ENCODE measurements at places on chromosomes 5 and 9. TPM values are rescaled to one million over a fixed set of nuclear protein-coding genes. Genes with fewer than 3 reads are reported as not detected.
A peak's percentile ranks its signal among the peaks of the same experiment; 100 is the strongest.

The CCDC171 gene
- total RNA-seq = 5.5 TPM

- H3K27me3 ChIP-seq = peaks cover 23% of the 10 kb centered on the region
- no peak for DNase-seq
- H3K4me1 ChIP-seq = no peaks in the 10 kb centered on the region
- no peaks in the 10 kb centered on the region for H3K36me3 ChIP-seq
- H3K4me3 ChIP-seq = no peak overlapping the region
These were observed 60.2 kb upstream of the HRH2 start for GRCh38 chr5:175597718-175598117.

- peaks cover 14% of the 10 kb centered on the region for H3K36me3 ChIP-seq
- no peaks in the 10 kb centered on the region for H3K27me3 ChIP-seq
- H3K27ac ChIP-seq = no peak overlapping the region
- peak overlapping the region; percentile 69 for H3K4me3 ChIP-seq
These were observed 341 bp downstream of the MXD3 start for GRCh38 chr5:177311392-177311722.

- H3K4me1 ChIP-seq = no peaks in the 10 kb centered on the region
- H3K27ac ChIP-seq = no peak overlapping the region
- H3K27me3 ChIP-seq = no peaks in the 10 kb centered on the region
- H3K4me3 ChIP-seq = no peak overlapping the region
- DNase-seq = no peak
These were observed 48.3 kb upstream of the DNAH5 start for GRCh38 chr5:13992795-13993194.

DNA sequence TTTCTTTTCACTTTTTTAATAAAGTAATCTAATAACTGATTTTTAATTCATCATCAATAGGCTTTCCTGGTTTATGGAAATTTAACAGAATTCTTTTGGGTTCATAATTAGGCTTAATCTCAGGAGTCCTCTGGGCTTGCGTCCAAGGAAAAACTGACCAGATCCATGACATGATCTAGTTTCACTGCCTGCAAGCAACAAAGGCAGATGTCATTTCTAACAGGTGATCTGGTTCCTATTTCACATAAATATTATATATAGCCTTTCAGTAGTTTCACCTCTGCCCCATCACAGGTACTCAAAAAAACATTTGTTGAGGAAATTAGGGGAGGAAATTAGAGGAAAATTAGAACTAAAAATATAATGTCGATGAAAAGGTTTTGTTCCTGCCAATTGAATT lies 126.4 kb downstream of the FBXL17 start:
- peaks cover 5% of the 10 kb centered on the region for H3K4me1 ChIP-seq
- no peaks in the 10 kb centered on the region for H3K36me3 ChIP-seq
- H3K27ac ChIP-seq = no peak overlapping the region
- DNase-seq = no peak

The SMIM15 gene
- 45.2 TPM for total RNA-seq

DNA sequence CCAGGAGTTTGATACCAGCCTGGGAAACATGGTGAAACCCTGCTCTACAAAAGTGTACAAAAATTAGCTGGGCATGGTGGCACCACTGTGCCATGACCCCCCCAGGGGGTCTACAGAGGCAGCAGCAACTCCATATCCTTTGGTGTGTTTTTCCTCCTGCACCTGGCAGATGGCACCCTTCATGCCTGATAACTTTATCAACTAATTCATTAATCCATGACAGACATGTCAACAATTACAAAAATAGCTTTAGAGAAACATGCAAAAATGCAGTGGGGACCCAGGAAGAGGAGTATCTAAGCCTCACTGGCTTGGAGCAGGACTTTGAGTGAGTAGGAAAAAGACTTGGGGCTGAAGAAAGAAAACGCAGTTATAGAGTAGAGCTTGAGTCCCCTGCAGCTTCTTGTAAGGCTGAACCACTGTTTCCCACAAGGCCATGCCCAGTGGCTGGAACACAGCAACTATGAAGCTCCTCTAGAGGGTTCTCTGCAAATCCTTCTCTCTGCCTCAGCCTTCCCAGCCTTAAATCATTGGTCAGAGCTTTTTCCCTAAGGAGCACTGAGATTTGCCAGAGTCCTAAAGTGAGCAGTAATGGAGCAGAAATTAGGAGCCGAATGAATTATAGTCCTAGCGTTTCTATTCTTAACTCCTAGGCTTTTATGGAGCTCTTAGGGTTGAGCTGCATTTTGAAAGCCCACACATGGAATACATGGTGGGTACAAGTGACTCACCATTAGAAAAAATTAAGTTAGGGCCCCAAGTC lies 25.5 kb upstream of the B4GALT1 start:
- H3K36me3 ChIP-seq = no peaks in the 10 kb centered on the region
- no peak for DNase-seq

The PCDHB13 gene
- total RNA-seq = 6.0 TPM

DNA sequence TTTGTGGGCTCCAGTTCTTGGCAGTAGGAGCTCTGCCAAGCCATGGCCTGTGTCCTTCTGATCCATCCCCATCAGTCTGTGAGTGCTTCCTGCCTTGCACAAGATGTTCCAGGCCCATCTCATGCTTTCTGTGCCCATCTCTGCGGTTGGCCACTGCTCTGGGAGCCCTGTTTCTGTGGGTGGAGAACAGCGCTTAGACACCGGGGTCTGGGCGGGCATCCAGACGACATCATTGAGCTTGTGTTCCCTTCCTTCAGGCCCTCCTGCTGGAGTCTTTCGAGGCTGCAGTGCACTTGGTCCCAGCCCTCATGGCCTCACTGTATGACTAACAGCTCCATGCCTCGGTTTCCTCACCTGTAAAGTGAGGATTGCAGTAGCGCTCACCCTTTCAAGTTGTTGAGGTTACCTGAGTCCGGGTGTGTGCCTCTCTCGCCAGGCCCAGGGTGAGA lies 14.9 kb upstream of the CARD19 start:
- H3K4me1 ChIP-seq = no peaks in the 10 kb centered on the region
- H3K4me3 ChIP-seq = no peak overlapping the region
- DNase-seq = peak; percentile 47
- no peaks in the 10 kb centered on the region for H3K27me3 ChIP-seq
- no peaks in the 10 kb centered on the region for H3K36me3 ChIP-seq

DNA sequence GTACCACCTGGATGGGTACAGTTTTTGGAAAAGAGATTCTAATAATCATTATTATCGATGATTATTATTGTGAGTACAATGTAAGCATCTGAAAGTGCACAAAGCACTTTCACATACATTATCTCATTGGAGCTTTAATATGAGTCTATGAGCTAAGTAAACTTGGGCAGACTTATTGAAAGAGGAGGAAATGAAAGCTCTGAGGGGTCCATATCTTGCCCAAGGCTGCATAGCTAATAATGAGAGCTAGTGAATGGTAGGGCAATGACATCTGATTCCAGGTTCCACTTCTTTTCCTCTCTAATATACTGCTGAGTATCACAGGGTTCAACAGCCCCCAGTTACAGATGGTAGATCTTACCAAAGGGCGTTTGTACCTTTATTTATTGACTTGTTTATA lies 26.1 kb downstream of the TIMD4 start:
- H3K36me3 ChIP-seq = no peaks in the 10 kb centered on the region
- H3K27ac ChIP-seq = no peak overlapping the region
- no peak overlapping the region for H3K4me3 ChIP-seq
- no peak for DNase-seq
- H3K4me1 ChIP-seq = no peaks in the 10 kb centered on the region

GRCh38 chr9:115035841-115036612 lies 81.9 kb downstream of the TNC start:
- no peak overlapping the region for H3K4me3 ChIP-seq
- H3K27ac ChIP-seq = no peak overlapping the region
- no peaks in the 10 kb centered on the region for H3K36me3 ChIP-seq
- H3K4me1 ChIP-seq = peaks cover 16% of the 10 kb centered on the region
- no peak for DNase-seq

GRCh38 chr5:51650824-51651223 lies 267.6 kb downstream of the ISL1 start:
- DNase-seq = no peak
- H3K27ac ChIP-seq = no peak overlapping the region
- H3K4me1 ChIP-seq = peaks cover 7% of the 10 kb centered on the region
- no peak overlapping the region for H3K4me3 ChIP-seq

The FAM169A gene
- total RNA-seq = 0.15 TPM

The PRSS3 gene
- total RNA-seq = 35.9 TPM

DNA sequence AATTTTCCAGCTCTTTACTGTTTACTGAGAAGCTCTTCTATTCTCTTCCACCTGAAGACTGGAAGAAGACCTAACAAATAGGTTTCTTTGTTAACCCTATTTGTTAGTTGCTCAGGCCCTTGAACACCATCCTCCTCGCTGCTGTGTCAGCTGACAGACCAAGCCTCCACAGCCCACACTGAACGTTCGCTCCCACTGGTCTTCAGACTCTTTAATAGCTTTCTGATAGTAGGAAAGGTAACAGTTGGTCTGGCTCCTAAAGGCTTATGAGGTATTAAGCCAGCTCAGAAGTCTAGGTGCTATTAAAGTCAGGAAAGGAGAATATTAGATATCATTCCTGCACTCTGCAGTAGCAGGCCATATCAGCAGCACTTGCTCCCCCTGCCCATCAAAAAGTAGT lies 23.3 kb upstream of the F2R start:
- H3K4me1 ChIP-seq = peaks cover 8% of the 10 kb centered on the region
- H3K36me3 ChIP-seq = no peaks in the 10 kb centered on the region
- H3K27me3 ChIP-seq = no peaks in the 10 kb centered on the region
- no peak for DNase-seq

GRCh38 chr5:54390015-54390414 lies 65.5 kb upstream of the HSPB3 start:
- DNase-seq = no peak
- peaks cover 19% of the 10 kb centered on the region for H3K4me1 ChIP-seq
- no peak overlapping the region for H3K27ac ChIP-seq
- no peak overlapping the region for H3K4me3 ChIP-seq
- H3K36me3 ChIP-seq = no peaks in the 10 kb centered on the region
- H3K27me3 ChIP-seq = no peaks in the 10 kb centered on the region

DNA sequence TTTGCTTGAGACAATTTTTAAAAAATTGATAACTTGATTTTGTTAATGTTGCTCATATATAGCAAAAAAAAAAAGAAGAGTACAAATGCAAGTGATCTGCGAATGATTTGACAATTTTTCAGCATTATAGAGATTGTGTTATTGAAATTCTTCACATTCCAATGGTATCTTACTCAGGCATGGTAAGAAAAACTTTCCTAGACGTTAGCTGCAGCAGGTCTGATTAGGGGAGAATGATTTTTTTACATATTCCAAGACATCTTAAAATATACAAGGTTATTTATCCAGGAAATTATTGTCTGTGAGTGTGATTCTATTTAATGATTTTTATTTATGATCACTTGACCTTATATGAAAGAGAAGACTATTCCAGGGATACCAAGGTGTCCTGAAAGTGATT lies 361.9 kb downstream of the MAT2B start:
- no peaks in the 10 kb centered on the region for H3K36me3 ChIP-seq
- no peak for DNase-seq
- no peak overlapping the region for H3K27ac ChIP-seq
- no peaks in the 10 kb centered on the region for H3K4me1 ChIP-seq

- peaks cover 11% of the 10 kb centered on the region for H3K36me3 ChIP-seq
- H3K27ac ChIP-seq = no peak overlapping the region
- H3K4me3 ChIP-seq = no peak overlapping the region
These were observed 56.7 kb upstream of the NAA35 start for GRCh38 chr9:85884256-85884655.

The PCDHGA7 gene
- 2.7 TPM for total RNA-seq

GRCh38 chr9:33620738-33621439 lies 96.8 kb downstream of the ANKRD18B start:
- H3K4me1 ChIP-seq = peaks cover 15% of the 10 kb centered on the region
- no peak for DNase-seq
- no peak overlapping the region for H3K4me3 ChIP-seq
- no peaks in the 10 kb centered on the region for H3K36me3 ChIP-seq
- H3K27ac ChIP-seq = peak overlapping the region; percentile 71
- peaks cover 11% of the 10 kb centered on the region for H3K27me3 ChIP-seq

DNA sequence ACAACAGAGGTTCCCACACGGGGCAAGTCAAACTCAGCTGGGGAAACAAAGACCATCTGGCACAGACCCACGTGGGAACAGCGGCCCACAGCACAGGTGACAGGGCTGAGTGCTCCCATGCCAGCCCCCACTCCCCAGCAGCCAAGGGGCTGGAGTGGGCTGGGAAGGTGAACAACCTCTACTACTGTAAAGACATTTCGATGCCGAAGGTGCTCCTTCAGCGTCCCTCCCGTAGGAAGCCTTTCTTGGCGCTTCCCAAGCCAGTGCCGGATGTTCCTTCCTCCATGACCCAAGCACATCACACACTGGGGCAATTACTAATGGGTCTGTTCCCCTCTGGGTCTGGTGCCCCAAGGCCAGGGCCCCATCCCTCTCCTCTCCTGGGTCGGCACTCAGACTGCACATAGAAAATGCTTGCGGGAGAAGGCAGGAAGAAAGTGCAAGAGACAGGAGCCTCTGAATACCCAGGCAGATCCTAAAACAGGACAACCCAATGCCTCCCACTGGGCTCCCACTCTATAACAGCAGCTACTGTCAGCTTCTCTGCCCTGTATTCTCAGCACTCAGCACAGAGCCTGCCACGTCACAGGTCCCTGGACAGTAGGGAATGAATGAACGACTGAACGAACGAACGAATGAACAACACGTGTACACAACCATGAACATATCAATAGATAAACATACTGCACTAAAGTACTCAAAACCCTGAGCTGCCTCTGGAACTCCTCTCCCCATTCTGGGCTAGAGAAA lies 77.0 kb upstream of the LRRTM2 start:
- peaks cover 9% of the 10 kb centered on the region for H3K36me3 ChIP-seq
- H3K27me3 ChIP-seq = no peaks in the 10 kb centered on the region
- H3K4me3 ChIP-seq = no peak overlapping the region

GRCh38 chr9:137295849-137296669 lies 6.0 kb downstream of the NRARP start:
- H3K4me1 ChIP-seq = peaks cover 52% of the 10 kb centered on the region
- H3K4me3 ChIP-seq = peak overlapping the region; percentile 53
- peak overlapping the region; percentile 40 for H3K27ac ChIP-seq
- no peaks in the 10 kb centered on the region for H3K36me3 ChIP-seq
- no peak for DNase-seq
- H3K27me3 ChIP-seq = peaks cover 62% of the 10 kb centered on the region

DNA sequence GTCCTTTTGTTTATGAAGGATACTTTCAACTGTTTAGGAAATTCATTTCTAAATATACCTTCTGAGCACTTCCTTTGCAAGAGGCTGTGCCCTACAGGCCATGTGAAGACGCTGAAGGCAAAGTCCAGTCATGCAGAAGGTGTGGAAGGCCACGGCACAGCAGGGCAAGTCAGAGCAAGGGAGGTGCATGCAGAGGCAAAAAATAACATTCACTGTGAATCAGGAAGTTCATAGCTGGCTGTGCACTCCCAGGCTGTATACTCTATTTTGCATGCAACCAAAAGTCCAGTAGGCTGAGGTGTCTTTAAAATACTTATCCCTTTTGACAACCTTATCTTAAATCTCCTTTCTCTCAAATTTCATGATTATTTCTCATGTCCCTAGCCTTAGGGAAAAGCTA lies 50.3 kb downstream of the GNAQ start:
- no peak overlapping the region for H3K4me3 ChIP-seq
- no peak for DNase-seq
- H3K4me1 ChIP-seq = peaks cover 44% of the 10 kb centered on the region
- H3K36me3 ChIP-seq = no peaks in the 10 kb centered on the region
- H3K27me3 ChIP-seq = no peaks in the 10 kb centered on the region
- H3K27ac ChIP-seq = no peak overlapping the region

GRCh38 chr9:84781931-84782866 lies 112.7 kb downstream of the NTRK2 start:
- no peaks in the 10 kb centered on the region for H3K4me1 ChIP-seq
- no peak for DNase-seq
- no peaks in the 10 kb centered on the region for H3K27me3 ChIP-seq
- H3K27ac ChIP-seq = no peak overlapping the region
